ENCODE measurements at places on chromosomes 4 and X.

DNA sequence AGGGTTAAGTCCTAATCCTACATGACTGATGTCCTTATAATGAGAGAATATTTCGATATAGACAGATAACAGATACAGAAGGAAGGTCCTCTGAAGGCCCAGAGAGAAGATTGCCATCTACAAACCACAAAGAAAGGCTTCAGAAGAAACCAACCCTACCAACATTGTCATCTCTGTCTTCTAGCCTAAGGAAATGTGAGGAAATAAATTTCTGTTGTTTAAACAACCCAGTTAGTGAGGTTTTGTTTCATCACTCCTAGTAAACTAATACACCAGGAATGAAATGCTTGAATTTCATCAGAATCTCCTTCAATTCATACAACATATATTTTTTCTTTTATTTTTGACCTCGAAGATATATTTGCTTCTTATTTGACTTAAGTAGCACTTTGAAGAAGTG is 1527.8 kb downstream of the STIM2 start:
- no peak for DNase-seq

DNA sequence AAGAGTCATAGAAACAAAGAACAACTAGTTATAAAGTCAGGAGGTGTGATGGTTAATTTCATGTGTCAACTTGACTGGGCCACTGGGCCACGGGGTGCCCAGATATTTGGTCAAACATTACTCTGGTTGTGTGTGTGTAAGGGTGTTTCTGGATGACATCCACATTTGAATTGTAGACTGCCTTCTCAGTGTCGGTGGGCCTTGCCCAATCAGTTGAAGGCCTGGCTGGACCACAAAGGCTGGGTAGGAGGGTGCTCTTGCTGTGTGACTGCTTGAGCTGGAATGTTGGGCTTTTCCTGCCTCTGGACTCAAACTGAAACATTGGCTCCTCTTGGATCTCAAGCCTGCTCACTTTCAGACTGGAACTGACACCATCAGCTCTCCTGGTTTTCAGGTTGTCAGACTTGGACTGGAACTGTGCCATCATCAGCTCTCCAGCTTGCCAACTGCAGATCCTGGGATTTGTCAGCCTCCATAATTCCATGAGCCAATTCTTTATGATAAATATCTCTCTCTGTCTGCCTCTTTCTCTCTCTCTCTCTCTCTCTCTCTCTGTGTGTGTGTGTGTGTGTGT is 41.4 kb downstream of the CLDN34 start:
- DNase-seq = no peak

GRCh38 chr4:145843148-145843547 is 95.5 kb downstream of the ZNF827 start:
- DNase-seq = no peak

DNA sequence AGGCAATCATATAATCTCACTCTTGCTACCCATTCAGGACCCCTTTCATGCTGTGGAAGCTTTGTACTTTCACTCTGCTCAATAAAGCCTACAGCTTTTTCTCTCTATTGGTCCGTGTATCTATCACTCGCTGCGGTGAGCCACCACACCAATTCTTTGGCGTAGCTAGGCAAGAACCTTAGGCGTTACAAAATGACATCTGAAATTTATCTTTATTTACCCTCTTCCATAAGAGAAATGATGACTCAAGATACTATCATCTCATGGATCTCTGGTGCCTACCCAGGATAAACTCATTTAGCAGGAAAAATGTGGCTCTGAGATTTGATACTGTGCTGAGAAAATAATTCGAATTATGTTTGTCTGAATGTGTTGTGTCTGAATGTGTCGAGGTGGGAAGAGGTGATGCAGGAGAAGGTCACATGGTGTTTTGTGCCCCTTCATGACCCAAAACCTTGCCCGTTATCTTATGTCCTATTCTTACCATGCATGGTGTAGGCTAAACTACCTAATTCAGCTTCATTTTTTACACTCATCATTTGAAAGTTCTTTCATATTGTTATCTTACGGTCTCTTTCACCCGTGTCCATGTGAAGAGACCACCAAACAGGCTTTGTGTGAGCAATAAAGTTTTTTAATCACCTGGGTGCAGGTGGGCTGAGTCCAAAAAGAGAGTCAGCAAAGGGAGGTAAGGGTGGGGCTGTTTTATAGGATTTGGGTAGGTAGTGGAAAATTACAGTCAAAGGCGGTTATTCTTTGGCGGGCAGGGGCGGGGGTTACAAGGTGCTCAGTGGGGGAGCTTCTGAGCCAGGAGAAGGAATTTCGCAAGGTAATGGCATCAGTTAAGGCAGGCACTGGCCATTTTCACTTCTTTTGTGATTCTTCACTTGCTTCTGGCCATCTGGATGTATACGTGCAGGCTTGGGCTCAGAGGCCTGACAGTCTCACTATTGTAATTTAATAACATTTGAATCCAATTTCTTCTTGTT is 41.6 kb upstream of the GIMD1 start:
- DNase-seq = no peak

DNA sequence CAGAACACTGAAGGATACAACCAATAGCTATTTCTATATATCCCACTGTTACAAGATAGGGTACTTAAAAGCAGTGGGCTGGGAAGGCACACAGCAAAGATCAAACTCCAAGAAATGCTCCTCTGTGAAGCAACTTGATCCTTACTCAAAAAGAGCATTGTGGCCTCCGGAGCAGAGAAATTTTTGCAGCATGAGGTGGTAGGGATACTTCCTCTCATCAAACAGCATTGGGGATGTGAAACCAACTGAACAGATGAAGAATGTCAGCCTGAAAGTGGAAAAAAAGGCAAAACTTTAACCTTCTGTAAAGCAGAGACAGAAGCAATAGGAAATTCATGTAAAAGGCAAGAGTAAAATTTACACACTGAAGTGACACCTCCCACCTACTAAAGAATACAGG is 92.2 kb downstream of the HUWE1 start:
- DNase-seq = no peak

GRCh38 chr4:173509036-173510001 is 20.7 kb downstream of the HAND2 start:
- no peak for DNase-seq

- no peak for DNase-seq
Measured at GRCh38 chr4:62627671-62628070, 1427.5 kb downstream of the ADGRL3 start.

DNA sequence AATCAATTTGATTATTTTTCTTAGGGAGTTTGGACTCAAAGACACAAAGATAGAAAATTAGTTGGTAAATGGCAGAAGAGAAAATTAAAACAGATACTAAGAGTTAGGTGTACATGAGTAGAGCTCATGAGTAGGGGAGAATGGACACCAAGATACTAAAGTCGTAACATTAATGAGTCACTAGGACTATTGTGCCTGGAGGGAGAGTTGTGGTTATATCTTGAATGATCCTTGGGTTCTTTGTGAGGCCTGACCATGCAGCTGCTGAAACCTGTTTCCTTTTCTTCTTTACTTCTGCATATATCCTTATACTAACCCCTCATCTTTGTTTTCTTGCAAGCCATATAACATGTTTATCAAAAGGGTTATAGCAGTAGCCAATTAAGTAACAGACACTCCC is 532.8 kb downstream of the RPA4 start:
- no peak for DNase-seq

DNA sequence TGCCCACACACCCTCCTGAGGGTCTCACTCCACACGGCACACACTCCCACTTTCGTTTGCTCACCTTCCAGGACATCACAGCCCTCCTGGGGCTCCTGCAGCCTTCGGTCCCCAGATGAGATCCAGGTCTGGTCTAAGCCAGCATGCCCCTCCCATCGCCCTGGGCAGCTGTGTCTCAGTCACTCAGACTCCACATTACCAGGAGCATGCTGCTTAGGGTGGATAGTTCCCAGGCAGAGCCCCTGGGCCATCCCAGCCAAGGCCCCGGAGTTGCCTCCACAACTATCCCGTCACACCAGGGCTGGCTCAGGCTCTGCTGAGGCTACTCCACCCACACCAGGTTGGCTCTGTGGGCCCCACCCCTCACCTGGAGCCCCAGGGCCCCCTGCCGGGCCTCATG is 50.4 kb upstream of the PSAPL1 start:
- DNase-seq = no peak

GRCh38 chrX:71586929-71587328 is 8.7 kb downstream of the GCNA start:
- no peak for DNase-seq

- DNase-seq = no peak
Measured at GRCh38 chrX:69020316-69020715, 144.9 kb downstream of the PJA1 start.

DNA sequence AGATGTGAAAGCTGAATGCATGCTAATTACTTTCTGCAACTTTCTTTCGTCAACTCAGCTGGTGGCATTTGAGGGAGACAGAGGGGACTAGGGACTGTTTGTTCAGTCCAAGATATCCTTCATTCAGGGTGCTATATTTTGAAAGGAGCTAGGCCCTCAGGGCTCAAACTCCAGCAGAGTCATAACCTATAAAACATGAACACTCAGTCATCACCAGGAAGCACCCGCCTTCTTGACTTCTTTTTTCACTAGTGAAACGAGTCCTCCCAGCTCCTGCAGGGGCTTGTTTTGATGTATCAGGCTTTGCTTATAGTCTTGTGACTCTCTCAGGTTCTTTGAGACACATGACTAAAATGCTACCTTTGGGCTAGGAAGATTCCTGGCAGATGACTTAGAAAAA is 230.6 kb downstream of the PCDH7 start:
- no peak for DNase-seq

- no peak for DNase-seq
Measured at GRCh38 chr4:184400375-184400870, 73.9 kb downstream of the IRF2 start.

DNA sequence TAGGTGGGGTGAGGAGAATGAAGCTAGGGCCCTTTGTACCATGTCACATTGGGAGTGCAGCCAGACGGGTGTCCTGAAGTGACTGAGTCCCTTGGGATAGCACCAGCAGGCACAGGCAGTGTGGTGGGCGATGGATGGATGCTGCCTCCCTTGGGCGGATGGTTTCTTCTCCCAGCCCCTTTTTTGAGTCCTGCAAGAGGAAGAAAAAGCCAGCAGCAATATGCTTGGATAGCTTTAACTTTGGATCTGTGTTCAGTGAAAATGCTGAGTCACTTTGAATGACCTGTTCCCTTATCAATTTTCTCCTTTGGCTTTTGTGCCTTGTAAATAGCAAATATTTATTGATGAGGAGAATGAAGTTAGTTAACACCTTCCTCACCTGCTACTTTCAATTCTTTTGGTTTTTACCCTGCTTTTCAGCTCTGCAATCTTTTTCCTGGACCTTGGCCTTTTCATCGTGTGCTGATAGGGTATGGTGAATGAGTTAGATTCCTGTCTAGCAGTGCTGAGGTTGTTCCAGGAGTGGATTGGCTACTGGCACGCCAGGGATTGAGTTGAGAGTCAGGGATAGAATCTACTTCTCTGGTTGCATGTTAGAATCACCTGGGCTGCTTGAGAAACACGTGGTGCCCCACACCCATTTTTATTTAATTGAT is 10.2 kb downstream of the DCUN1D4 start:
- no peak for DNase-seq

- DNase-seq = no peak
Measured at GRCh38 chr4:139438141-139438540, 15.8 kb upstream of the RAB33B start.

DNA sequence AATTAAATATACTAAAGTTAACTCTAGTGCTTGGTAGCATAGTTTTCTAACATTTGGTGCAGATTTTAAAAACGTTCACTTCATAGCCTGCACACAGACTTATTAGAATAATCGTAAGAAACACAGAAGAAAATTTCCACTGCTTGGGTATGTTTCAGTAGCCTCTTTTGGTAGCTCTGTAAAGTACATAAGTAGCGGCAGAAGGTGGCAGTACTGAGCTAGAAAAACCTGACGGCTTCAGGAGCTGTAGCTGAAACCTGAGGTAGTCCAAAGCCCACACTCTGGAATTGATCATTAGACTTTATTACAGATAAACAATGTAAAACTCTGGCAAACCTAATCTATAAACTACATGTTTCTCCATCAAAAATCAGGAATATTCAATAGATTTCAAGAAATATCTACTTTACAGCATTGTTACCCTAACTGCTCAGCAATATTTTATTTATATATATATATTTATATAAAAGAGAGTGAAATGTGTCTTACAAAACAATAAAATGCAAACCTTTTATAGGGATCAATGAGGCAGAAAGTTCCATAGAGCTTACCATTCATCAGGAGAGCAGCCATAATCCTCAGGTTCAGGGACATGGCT is 88.2 kb downstream of the ATP8A1 start:
- no peak for DNase-seq

DNA sequence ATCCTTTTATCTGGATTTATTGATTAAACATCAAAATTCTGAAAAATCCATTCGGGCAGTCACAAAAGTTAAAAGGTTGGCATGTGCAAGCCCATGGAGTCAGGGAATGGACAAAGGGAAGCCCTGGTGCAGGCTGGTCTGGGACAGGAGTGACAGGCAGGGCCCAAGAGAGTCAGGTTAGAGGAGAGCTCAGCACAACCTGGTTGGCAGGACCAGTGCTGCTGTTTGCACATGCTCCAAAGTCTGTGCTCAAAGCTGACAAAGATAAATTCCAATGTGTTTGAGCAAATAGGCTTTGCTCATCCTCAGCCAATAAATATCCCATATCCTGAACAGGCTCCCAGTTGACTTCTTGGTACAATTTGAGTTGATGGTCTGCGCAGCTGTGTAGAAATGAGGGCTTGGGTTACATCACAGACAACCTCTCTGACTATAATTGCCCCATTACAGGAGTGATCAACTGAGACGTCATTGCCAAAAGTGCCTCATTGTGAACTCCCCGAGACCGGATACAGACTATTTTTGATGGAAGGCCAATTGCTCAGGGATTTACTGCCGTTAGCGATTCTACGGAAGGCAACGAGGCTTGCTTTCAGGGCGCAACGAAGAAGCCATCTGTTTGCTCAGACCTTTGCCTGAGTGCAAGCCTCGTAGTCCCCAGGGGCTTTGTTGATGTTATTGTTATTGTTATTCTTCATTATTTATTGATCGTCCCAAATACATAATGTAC is 1008.1 kb upstream of the TENM3 start:
- DNase-seq = no peak

- no peak for DNase-seq
Measured at GRCh38 chr4:114146947-114147618, 167.6 kb upstream of the ARSJ start.

GRCh38 chr4:99983289-99983943 is 33.3 kb upstream of the H2AZ1 start:
- DNase-seq = no peak

DNA sequence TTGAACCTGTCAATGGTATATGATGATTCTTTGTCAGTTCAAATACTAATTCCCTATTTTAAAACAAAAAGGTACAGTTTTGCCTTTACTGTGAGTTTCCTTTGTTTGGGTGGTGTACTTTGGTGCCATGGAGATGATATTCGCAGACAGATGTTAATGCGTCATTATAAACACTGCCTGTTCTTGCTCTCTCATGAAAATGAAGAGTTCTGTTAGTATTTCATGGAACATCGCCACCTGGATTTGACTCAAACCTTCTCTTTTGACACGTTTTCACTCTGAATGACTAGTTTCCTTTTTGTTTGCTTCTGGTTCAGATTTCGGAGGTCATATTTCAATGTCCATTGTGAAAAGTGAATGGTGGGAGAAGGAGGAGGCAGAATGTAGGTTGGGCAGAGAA is 6.9 kb upstream of the CTSO start:
- DNase-seq = no peak

Data from coronary artery (tissue), 2 donors.